ENCODE measurements at places on chromosomes 1 and 21. TPM values are rescaled to one million over a fixed set of nuclear protein-coding genes. Genes with fewer than 3 reads are reported as not detected.

The RAP1A gene
- 8.9 TPM for total RNA-seq

The DYNLT4 gene
- total RNA-seq: 0.13 TPM

The WNT3A gene
- not detected for total RNA-seq

The AK5 gene
- 13.3 TPM for total RNA-seq

The ESRRG gene
- total RNA-seq: not detected

The TIAM1 gene
- total RNA-seq: 0.64 TPM

The SERINC2 gene
- 15.0 TPM for total RNA-seq

Measured in dermis microvascular lymphatic vessel endothelial cell (primary cell).